ENCODE measurements at places on chromosomes 1 and 21.

DNA sequence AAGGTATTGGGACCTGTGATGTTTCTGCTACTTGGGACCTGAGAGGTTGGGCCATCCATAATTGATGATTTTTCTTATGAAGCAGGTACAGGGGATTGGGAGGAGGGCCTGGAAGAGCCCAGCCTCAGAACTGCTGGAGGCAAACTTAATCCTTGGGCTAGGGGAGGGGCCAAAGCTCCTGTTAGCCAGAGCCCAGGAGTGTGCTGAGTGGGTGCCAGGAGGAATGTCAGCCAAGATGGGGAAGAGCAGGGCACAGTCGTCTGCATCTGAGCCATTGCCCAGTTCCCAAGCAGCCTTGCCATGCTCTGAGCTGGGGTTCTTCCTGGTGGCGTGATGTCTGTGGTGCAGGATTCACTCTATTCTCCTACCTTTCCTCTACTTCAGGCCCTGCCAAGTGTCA lies 5.8 kb downstream of the MAPKAPK2 start:
- DNase-seq = no peak

GRCh38 chr1:230407351-230407750 lies 18.8 kb downstream of the PGBD5 start:
- DNase-seq = no peak

DNA sequence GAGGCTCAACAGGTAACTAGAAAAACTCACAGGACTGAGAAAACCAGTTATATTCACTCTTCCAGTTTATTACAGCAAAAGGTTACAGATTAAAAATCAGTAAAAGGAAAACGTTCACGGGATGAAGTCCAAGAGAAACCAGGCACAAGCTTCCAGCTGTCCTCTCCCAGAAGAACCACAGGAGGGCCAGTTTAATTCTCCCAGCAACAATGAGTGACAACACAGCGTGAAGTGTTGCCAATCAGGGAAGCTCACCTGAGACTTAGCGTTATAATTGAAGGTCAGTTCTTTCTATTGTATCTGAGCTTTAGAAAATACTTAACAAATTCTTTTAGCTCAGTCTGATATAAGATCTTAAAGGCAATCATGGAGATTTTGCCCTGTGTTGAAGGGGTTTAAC lies 65.2 kb upstream of the TNR start:
- DNase-seq = no peak

GRCh38 chr1:247437551-247438505 lies 20.1 kb downstream of the OR2B11 start:
- DNase-seq = no peak

GRCh38 chr1:212225871-212226302 lies 59.3 kb upstream of the PPP2R5A start:
- DNase-seq = no peak

DNA sequence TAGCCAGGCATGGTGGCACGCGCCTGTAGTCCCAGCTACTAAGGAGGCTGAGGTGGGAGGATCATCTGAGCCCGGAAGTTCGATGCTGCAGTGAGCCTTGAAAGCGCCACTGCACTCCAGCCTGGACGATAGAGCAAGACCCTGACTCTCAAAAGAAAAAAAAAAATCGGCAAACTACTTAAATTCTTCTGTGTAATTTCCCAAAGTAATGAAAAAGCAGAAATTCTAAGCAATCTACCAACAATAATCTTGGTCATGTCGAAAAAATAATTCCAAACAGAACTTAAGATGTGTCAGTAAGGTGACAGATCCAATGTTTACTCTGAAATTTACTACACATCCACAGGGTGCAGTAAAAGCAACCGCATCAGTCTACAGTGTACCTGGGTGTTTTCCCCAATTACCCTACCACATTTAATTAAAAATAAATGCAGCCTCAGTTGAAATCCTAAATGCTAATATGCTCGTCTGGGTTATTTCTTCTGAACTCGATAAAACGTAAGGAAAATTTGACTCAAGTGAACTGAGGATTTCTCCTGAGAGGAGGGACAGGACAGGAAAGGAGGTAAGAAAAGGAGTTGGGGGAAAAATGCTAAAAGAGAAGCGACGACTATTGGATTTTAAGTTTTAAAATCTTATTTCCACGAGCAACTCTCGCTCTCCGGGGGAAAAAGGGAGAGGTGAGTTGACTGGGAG lies 801 bp downstream of the EPRS1 start:
- peak; percentile 48 for DNase-seq

DNA sequence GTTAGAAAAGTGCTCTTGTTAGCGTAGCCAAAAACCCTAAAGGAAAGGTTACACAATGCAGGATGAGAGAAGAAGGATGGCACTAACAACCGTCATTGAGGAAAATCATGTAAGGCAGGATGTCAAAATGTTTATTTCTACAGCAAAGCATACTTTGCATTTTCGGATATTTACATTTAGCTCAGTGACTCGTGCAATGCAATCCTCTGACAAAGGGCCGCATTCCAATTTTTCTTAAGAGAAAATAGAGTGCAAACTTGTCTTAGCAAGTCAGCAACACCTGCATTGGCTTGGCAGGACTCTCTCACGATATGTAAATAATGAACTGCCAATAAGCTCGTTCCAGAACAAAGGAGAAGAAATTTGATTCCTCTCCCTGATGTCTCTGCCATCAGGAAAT lies 33.3 kb downstream of the TIAM1 start:
- no peak for DNase-seq

- no peak for DNase-seq
These were observed 518 bp upstream of the PLCH2 start for GRCh38 chr1:2475571-2475970.

- DNase-seq = no peak
These were observed 477.2 kb downstream of the BRINP3 start for GRCh38 chr1:190000365-190000872.

- no peak for DNase-seq
These were observed 205.3 kb downstream of the DAB1 start for GRCh38 chr1:57218487-57219079.

DNA sequence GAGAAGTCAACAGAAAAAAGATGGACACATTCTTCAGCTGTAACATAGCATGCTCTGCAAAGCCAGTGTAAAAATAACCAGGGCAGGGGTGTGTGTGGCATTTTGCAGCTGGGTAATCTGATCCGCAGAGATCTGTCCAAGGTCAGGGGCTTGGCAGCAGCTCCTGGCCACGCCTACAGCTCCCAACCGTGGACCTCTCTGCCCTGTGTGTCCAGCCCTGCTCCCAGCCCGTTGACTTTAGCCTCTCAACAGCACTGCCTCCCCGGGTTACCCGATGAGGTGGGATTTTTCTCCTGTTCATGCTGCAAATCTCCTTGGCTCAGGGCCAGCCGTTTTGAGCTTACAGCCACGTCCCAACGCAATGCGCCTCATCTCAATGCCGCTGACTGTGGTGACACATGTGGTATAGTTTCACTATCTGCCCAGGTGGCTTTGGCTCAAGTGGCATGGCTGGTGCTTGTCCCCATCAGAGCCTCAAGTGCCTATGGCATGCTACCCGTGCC lies 68.1 kb downstream of the VWA5B1 start:
- no peak for DNase-seq

GRCh38 chr1:16164213-16165072 lies 8.6 kb upstream of the EPHA2 start:
- no peak for DNase-seq

DNA sequence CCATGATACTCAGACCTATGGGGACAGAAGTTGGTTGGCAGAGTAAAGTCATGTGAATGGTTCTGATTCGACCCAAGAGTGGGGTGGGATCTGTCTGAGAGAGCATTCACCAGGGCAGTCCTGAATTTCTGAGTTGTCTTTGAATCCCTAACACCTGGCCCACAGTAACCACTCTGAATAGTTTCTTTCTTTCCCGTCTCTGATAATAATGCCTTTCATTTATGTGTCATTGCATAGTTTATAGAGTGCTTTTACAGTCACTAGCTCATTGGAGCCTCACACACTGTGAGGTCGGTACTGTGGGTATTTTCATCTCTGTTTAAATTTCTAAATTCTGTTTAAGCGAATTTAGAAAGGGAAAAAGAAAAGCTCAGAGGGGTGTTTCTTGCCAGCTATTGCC lies 147.1 kb downstream of the C1orf21 start:
- DNase-seq = no peak

GRCh38 chr1:99827970-99828369 lies 22.2 kb upstream of the AGL start:
- no peak for DNase-seq

DNA sequence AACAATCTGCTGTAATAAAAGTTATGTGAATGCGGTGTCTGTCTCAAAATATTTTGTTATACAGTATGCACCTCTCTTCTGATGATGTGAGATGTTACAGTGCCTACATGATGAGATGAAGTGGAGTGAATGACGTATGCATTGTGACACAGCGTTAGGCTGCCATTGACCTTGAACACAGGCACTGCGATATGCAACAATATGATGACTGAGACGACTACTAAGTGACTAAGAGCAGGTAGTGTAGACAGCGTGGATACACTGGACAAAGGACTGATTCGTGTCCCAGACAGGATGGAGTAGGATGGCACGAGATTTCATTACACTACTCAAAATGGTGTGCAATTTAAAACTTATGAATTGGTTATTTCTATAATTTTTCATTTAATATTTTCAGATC lies 8.4 kb downstream of the SGIP1 start:
- no peak for DNase-seq

DNA sequence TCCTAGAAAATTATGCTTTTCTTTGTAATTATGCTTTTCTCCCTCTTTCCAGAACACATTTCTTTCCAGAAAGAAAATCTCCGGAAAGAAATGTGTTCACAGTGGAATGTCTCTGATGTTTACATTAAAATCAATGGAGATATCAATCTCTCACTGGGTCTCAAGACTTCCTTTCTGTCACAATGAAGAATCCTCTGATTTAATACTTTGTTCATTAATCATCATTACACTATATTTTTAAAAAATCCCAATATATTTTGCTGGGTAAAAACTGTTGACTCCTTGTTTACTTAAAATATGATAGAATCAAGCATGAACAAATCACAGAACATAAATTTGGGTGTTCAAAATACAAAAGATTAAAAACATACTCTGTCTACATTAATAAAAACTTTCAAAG lies 26.3 kb upstream of the TGFBR3 start:
- no peak for DNase-seq

DNA sequence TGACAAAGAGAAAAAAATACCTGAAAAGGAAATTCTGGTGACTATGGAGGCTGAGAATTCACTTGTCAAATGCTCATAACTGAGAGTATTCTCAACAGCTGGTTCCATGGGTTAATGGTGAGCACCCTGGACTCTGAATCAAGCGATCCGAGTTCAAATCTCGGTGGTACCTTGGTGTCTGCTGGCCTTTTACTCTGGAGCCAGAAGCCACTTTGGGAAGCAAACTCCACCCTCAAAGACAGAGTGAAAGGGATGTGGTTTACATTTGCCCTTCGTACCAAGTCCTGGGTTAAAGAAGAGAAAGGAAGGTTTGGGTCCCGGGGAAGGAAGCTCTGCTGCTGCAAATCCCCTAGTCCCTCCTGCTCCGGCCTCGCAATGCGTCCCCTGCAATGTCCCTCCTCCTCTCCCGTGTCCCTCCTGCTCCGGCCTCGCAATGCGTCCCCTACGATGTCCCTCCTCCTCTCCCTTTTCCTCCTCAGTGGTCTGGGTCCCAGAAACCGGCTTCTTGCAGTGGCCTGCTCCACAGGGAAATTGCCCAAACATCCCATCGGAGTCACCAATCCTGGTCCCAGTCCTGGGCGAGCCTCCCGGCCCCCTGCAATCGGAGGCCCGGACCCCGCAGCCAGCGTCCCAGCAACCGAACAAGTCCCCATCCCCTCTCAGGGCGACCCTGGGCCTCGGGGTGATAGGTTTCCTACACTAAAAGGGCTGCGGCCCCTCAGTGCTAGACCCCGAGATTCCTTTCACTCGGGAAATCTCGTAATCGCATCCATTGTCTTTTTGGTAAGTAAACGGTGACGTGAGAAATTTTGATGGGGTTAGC lies 129.4 kb downstream of the PPIAL4G start:
- no peak for DNase-seq

GRCh38 chr1:156509424-156510034 lies 9.0 kb upstream of the MEF2D start:
- DNase-seq = no peak

DNA sequence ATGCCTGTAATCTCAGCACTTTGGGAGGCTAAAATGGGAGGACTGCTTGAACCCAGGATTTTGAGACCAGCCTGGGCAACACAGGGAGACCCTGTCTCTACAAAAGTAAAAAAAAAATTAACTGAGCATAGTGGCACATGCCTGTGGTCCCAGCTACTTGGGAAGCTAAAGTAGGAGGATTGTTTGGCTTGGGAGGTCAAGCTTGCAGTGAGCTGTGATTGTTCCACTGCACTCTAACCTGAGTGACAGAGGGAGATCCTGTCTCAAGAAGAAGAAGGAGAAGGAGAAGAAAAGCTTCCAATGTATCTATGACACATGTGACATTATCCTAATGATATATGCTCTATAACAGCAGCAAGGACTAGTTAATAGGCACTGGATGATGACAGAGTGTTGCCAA lies 20.1 kb upstream of the ARHGAP29 start:
- no peak for DNase-seq

- DNase-seq = no peak
These were observed 21.1 kb downstream of the C1orf115 start for GRCh38 chr1:220711056-220711809.

DNA sequence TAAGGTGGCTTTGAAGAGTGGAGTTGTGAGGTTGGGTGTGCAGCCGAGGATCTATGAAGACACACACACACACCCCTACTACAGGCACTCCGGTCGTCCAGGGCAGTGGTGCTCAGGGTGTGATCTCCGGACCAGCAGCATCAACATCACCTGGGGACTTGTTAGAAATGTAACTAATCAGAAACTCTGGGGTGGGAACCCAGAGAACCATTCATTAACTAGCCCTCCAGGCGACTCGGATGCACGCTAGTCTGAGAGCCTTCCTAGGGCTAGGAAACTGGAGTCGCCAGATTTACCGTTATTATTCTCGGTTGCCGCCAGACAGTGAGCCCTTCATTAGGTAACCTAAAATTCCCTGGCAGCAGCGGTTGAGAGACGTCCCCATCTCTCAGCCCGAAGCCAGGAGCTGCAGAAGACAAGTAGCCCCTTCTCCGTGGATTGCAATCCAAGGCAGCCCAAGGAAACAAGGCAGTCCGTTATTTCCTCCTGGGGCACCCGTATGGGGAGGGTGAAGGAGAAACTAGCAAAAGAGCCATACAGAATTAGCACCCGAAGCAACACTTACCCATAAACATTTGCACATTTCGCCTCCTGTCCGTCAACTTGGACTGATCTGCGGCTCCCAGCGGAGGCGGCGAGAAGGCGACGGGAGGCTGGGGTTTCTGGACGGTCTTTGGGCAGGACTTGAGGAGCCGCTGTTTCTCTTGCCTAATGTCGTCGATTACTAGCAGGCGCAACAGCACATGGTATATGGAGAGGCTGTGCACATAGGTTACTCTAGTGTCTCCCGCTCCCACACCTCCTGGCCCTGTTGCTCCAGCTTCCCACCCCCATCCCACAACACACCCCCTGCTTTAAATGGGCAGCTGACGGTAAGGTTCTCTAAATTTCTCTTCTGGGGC lies 2.9 kb upstream of the CCN1 start:
- DNase-seq = no peak

DNA sequence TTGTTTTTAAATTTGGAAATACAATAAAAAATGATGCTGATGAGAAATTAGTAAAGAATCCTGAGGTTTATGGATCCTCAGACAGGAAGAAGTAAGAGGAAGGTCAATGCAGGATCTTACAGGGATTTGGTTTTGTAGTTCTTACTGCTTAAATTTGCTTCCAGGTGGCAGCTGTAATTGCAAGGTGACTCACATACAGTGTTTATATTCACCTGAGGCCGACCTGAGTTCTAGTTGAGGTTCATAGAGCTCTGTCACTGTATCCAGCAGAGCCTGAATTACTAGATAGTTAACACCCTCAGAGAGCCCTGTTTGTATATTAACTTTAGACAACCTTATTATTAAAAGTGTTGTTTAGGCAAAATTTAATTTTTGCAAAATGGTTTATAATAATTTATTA lies 1.4 kb upstream of the WDR26 start:
- DNase-seq = peak; percentile 26

Measured in CD4-positive, CD25-positive, alpha-beta regulatory T cell (primary cell).